ENCODE measurements at places on chromosomes 4 and X.

GRCh38 chrX:129781134-129781672, 1.5 kb downstream of the SASH3 start:
- peaks cover 7% of the 10 kb centered on the region for H3K36me3 ChIP-seq
- H3K4me3 ChIP-seq = peak overlapping the region; percentile 63
- H3K27ac ChIP-seq = peak overlapping the region; percentile 80
- peak; percentile 68 for DNase-seq

DNA sequence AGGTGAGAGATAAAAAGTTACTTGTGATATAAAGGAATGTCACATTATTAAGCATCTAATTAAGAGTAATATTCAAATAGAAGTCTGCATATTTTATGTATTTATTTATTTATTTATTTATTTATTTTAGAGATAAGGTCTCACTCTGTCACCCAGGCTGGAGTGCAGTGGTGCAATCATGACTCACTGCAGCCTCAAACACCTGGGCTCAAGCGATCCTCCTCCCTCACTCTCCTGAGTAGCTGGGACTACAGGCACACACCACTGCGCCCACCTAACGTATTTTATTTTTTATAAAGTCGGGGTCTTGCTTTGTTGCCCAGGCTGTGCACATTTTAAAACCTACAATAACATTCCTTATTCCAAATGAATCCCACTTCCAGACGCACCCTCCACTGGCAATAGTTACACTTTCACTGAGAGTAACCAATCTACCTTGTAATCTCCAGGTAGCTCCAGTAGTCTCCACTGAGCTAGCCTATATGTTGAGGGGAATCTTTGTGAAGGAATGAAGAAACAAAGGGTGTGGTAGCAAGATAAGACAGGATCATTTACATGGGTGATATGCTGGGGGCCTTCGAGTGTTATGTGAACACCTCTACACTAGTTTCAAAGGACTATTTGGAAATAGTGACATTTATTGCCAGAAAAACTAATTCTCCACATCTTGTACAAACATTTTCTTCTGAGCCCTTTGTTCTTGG, 11.9 kb downstream of the SH3D19 start:
- no peaks in the 10 kb centered on the region for H3K36me3 ChIP-seq
- no peak overlapping the region for H3K27ac ChIP-seq

- H3K4me1 ChIP-seq = no peaks in the 10 kb centered on the region
- no peak overlapping the region for H3K4me3 ChIP-seq
- H3K27me3 ChIP-seq = no peaks in the 10 kb centered on the region
These were observed 75.7 kb downstream of the ANXA3 start for GRCh38 chr4:78627046-78627965.

GRCh38 chrX:9403374-9403773, 61.5 kb upstream of the TBL1X start:
- DNase-seq = no peak
- H3K36me3 ChIP-seq = no peaks in the 10 kb centered on the region
- no peaks in the 10 kb centered on the region for H3K27me3 ChIP-seq
- no peaks in the 10 kb centered on the region for H3K4me1 ChIP-seq

DNA sequence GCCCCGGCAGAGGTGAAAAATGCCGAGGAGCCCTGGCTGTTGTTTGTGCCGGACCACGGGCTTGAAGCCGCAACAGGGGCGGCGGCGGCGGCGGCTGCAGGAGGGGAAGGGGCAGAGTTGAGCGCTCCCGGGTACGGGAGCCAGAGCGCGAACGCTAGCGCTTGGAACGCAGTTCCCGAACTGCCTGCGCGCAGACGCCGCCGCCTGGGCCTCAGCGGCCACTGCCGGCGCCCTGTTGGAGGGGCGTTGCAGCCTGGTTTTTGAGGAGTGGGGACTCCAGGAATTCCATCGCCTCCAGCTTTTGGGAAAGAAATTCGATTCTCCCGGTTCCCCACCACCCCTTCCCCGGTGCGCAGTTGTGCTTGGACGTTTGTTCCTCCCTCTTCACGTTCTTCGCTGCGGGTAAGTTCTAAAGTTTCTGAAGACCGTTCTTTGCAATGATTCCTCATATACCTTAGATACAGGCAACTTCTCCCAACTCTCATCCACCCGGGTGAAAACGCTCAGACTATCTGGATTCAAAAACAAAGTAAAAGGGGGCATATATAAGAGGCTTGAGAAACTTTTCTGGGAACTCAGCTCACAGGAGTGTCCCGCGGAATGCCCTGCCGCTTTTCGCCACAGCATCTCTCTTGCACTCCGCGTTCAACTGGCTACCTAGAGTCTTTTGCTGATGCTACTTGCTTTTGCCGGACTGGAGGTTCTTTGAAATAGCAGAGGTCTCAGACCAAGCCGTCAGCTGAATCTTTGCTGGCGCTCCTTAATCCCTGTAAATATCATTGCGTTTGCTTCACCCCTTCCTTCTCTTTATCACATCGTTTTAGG, 1.0 kb downstream of the FAT4 start:
- H3K4me3 ChIP-seq = peak overlapping the region; percentile 57
- H3K27me3 ChIP-seq = peaks cover 16% of the 10 kb centered on the region
- H3K36me3 ChIP-seq = no peaks in the 10 kb centered on the region
- no peak for DNase-seq

- H3K27ac ChIP-seq = no peak overlapping the region
- no peaks in the 10 kb centered on the region for H3K36me3 ChIP-seq
- DNase-seq = no peak
- no peaks in the 10 kb centered on the region for H3K27me3 ChIP-seq
- no peak overlapping the region for H3K4me3 ChIP-seq
- no peaks in the 10 kb centered on the region for H3K4me1 ChIP-seq
These were observed 19.6 kb downstream of the ATP2B3 start for GRCh38 chrX:153537080-153537479.

GRCh38 chr4:150021483-150021882, 56.8 kb upstream of the DCLK2 start:
- H3K4me1 ChIP-seq = no peaks in the 10 kb centered on the region
- DNase-seq = no peak
- no peaks in the 10 kb centered on the region for H3K27me3 ChIP-seq
- no peak overlapping the region for H3K27ac ChIP-seq
- no peak overlapping the region for H3K4me3 ChIP-seq

DNA sequence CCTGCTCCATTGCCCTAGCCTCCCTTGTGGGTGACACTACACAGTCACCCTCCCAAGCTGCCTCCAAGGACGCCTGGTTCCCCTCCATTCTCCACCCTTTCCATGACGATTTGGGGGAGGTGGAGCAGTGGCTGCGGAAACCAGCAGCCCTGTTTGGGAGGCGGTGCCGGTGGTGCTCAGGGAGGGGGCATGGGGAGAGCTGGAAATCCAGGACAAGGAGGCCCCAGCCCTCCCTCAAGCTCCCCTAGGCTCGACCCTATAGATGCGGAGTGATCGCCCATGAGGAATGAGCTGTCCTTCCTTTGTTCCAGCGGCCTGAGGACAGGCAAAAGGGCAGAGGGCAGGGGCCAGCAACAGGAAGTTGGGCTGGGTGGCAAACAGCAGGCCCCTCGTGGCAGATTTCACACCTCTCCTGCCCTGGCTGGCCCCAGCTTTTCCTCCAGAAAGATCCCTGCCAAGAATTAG, 3.6 kb upstream of the RENBP start:
- no peak overlapping the region for H3K27ac ChIP-seq
- H3K4me1 ChIP-seq = peaks cover 17% of the 10 kb centered on the region
- no peaks in the 10 kb centered on the region for H3K27me3 ChIP-seq
- no peak overlapping the region for H3K4me3 ChIP-seq
- peaks cover 32% of the 10 kb centered on the region for H3K36me3 ChIP-seq
- DNase-seq = no peak

- H3K4me1 ChIP-seq = no peaks in the 10 kb centered on the region
- no peaks in the 10 kb centered on the region for H3K27me3 ChIP-seq
- H3K4me3 ChIP-seq = no peak overlapping the region
- DNase-seq = no peak
- H3K27ac ChIP-seq = no peak overlapping the region
These were observed 16.2 kb upstream of the ART3 start for GRCh38 chr4:76058302-76058701.

DNA sequence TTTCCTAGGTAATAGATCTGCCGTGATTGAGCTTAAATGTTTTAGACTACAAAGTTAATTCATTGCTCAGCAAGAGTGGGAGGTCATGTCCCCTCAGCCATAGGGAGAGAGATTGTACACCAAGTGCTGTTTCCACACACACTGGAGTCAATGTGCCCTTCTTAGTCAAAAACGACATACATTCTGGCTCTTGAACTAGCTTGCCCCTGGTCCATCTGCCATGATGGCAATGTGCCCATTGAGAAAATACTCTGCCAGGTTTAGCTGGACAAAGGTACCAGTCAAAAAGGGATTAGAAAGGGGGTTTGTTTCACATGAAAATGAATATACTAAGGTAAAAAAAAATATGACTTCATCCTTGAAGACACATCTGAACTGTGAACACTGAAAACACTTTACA, 377.1 kb upstream of the ADGRL3 start:
- no peaks in the 10 kb centered on the region for H3K36me3 ChIP-seq
- no peak for DNase-seq
- no peak overlapping the region for H3K4me3 ChIP-seq
- no peaks in the 10 kb centered on the region for H3K4me1 ChIP-seq

DNA sequence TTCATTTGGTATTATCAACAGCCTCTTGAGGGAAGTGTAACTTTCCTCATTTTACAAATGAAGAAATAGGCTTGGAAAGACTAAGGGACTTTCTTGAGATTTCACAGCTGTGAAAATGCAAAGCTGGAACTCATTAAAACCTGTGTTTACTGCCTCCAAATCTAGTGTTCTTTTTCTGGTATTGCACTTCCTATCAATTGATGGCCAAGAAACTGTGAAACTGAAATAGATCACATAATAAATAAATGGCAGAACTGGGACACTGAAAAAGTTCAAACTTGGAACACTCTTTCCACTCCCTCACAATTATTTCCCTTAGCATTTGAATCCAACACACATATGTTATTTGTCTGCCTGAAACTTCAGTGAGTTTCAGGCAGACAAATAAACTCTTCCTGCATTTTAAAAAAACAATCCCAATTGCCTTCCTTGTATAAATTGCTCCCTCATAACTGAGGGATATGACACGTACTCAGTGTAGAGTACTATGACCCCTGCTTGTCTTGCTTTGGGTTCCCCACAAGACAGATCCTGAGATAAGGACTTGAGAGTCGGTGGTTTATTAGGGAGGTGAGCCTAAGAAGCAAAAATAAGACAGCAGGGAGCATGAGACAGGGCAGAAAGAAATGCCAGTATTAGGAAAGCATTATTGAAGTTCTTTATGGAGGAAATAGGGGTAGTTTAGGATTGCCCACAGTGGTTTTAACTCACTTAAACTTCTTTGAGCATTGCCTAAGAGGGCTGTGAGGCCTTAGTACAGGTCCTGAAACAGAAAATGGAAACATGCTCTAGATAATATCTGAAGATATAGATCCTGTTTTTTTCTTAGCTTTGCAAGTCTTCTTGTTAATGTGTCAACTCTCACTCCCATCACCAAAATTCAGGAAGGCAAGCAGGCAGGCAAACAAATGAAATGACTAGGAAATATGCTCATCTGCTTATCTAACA, 33.9 kb downstream of the RTL3 start:
- H3K36me3 ChIP-seq = no peaks in the 10 kb centered on the region
- DNase-seq = no peak
- H3K4me3 ChIP-seq = no peak overlapping the region
- H3K27me3 ChIP-seq = no peaks in the 10 kb centered on the region
- no peak overlapping the region for H3K27ac ChIP-seq
- no peaks in the 10 kb centered on the region for H3K4me1 ChIP-seq

DNA sequence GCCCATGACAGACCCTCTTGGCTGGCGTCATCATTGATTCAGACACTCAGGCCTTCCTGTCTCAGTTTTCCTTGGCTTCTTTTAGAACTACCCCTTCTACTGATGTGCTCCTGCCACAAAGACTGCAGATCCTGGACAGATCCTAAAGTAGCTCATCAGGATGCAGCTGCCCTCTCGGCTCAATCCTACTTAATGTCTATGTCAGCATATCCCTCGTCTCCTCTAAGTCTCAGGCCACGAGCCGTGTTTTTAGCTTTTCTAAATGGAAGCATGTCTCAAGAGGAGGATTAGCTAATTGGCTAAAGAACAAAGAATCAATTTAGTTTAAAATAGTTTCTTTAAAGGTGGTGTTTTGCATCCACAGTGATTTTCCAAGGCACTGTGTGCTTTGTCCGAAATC, 447.7 kb downstream of the STIM2 start:
- no peaks in the 10 kb centered on the region for H3K4me1 ChIP-seq
- H3K27ac ChIP-seq = no peak overlapping the region
- no peaks in the 10 kb centered on the region for H3K27me3 ChIP-seq
- H3K4me3 ChIP-seq = no peak overlapping the region

- H3K27me3 ChIP-seq = no peaks in the 10 kb centered on the region
- DNase-seq = no peak
- no peak overlapping the region for H3K27ac ChIP-seq
These were observed 9.6 kb upstream of the RUFY3 start for GRCh38 chr4:70712150-70712549.

DNA sequence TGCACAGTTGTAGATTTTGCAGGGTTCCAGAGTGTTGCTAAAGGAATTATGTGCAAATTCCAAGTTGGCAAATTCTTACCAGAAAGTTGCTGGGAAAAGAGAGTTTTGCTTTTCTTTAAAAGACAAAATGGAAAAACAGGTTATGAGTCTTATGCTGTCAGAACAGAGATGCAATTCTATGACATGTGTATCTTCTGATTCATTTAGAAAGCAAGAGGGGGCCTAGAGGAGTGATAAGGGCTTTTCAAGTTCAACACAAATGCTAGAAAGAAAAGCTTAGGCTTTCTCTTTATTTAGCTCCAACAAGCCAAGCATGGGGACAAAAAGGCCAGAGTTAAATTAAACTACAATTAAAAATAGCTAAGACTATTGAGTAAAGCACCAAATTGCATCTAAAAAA, 72.4 kb upstream of the GATB start:
- H3K36me3 ChIP-seq = no peaks in the 10 kb centered on the region
- H3K27me3 ChIP-seq = no peaks in the 10 kb centered on the region
- no peaks in the 10 kb centered on the region for H3K4me1 ChIP-seq
- no peak overlapping the region for H3K27ac ChIP-seq
- DNase-seq = no peak
- no peak overlapping the region for H3K4me3 ChIP-seq

- H3K27me3 ChIP-seq = no peaks in the 10 kb centered on the region
- DNase-seq = no peak
- H3K27ac ChIP-seq = no peak overlapping the region
- no peak overlapping the region for H3K4me3 ChIP-seq
- no peaks in the 10 kb centered on the region for H3K36me3 ChIP-seq
These were observed 103.3 kb upstream of the ANK2 start for GRCh38 chr4:112946127-112946526.

DNA sequence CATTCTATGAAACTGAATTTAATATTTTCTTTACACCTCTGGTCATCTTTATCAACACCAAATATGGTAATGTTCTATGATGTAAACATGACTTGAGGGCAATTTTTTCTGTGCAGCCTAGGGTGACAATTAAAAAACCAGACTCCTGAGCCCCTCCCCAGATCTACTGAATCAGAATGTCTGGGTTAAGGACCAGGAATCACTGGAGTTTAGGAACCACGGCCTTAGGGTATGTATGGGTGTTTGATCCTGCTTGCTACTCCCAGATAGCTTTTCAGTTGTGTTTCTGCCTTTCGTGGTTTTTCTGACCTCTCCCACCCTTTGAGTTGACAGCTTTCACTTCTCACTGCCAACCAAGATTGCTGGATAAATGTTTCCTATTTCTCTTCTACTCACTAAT, 332.2 kb downstream of the DHX15 start:
- no peaks in the 10 kb centered on the region for H3K36me3 ChIP-seq
- no peak overlapping the region for H3K4me3 ChIP-seq
- no peak for DNase-seq
- H3K27me3 ChIP-seq = no peaks in the 10 kb centered on the region
- no peaks in the 10 kb centered on the region for H3K4me1 ChIP-seq
